ENCODE measurements at places on chromosomes 7 and 10. TPM values are rescaled to one million over a fixed set of nuclear protein-coding genes. Genes with fewer than 3 reads are reported as not detected.
A peak's percentile ranks its signal among the peaks of the same experiment; 100 is the strongest.

MYL10 gene
- polyA plus RNA-seq: not detected

IFIT1 gene
- polyA plus RNA-seq: 12.6 TPM

CDK14 gene
- 25.1 TPM for polyA plus RNA-seq

MPP7 gene
- 15.5 TPM for polyA plus RNA-seq

CPSF4 gene
- 43.3 TPM for polyA plus RNA-seq

TYW1 gene
- 24.2 TPM for polyA plus RNA-seq

DNA sequence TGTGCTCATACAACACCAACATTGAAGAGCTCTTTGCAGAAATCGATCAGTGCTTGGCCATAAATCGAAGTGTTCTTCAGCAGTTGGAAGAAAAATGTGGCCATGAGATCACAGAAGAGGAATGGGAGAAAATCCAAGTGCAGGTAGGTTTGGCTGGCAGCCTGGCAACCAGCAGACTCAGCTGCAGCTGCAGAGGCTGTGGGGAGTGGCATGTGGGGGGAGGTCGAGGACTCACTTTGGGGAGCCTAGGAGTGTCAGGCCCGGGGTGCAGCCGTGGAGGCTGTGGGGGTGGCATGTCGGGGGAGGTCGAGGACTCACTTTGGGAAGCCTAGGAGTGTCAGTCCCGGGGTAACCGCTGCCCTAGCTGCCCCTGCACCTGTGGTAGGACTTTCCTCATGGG, 35.1 kb downstream of the RNF32 start:
- no peak overlapping the region for H3K4me3 ChIP-seq
- DNase-seq: no peak
- H3K4me1 ChIP-seq: no peaks in the 10 kb centered on the region
- H3K27ac ChIP-seq: no peak overlapping the region
- peaks cover 78% of the 10 kb centered on the region for H3K36me3 ChIP-seq

- H3K4me1 ChIP-seq: peaks cover 63% of the 10 kb centered on the region
- H3K4me3 ChIP-seq: peak overlapping the region; percentile 86
- no peaks in the 10 kb centered on the region for H3K36me3 ChIP-seq
These were observed 1.3 kb downstream of the LDB1 start for GRCh38 chr10:102118867-102119266.

- peaks cover 70% of the 10 kb centered on the region for H3K4me1 ChIP-seq
- H3K27me3 ChIP-seq: no peaks in the 10 kb centered on the region
- H3K27ac ChIP-seq: peak overlapping the region; percentile 88
- H3K36me3 ChIP-seq: no peaks in the 10 kb centered on the region
These were observed 918 bp downstream of the PWWP2B start for GRCh38 chr10:132397671-132398565.

GRCh38 chr7:25253714-25254113, 25.4 kb upstream of the NPVF start:
- no peak overlapping the region for H3K27ac ChIP-seq
- H3K4me1 ChIP-seq: no peaks in the 10 kb centered on the region
- no peak overlapping the region for H3K4me3 ChIP-seq
- no peak for DNase-seq

GRCh38 chr7:124276005-124276622, 243.2 kb upstream of the TMEM229A start:
- DNase-seq: no peak
- H3K4me1 ChIP-seq: no peaks in the 10 kb centered on the region
- H3K27me3 ChIP-seq: no peaks in the 10 kb centered on the region
- H3K27ac ChIP-seq: no peak overlapping the region
- H3K36me3 ChIP-seq: no peaks in the 10 kb centered on the region
